ENCODE measurements at places on chromosomes 16 and 17. TPM values are rescaled to one million over a fixed set of nuclear protein-coding genes. Genes with fewer than 3 reads are reported as not detected.

Gene CARD14
- 0.63 TPM for polyA plus RNA-seq

- no peak for DNase-seq
These were observed 8.8 kb downstream of the STX1B start for GRCh38 chr16:31001507-31002249.

DNA sequence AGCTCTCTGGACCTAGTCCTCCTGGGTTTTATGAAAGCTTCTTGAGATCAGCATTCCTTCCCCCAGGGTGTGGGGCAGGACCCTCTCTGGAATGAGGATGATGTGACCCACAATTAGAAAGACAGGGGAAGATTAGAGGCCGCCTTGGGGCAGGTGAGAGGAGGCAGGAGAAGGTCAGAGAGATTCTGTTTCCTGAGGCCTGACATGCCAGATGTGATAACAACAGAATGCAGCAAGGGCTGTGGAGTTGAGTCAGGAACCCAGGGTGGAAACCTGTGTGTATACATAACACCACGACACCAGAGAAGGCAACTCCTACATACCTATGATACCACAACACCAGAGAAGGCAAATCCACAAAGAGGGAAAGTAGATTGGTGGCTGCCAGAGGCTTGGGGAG is 5.4 kb upstream of the SLC5A10 start:
- DNase-seq = no peak

Gene CACNA1H
- 0.39 TPM for polyA plus RNA-seq

- DNase-seq = no peak
These were observed 25.8 kb downstream of the ABCC1 start for GRCh38 chr16:15975172-15975571.

DNA sequence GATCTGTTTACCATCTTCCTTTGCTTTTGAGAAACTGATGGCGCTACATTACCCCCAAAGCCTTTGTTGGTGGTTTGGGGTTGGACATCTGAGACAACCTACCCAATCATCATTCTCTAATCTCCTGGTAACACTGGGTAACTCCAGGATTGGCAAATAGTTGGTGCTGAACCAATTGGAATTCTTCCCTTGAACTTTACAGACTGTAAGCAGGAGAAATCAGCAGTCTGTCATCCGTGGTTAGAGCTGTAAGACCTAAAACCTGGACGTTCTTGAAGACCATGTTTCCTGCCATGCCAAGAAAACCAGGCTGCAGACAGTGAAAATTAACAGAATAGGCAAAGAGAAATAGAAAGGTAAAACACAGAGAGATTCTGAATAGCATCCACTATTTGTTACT is 398.8 kb upstream of the SALL1 start:
- DNase-seq = no peak

- peak; percentile 72 for DNase-seq
These were observed 41.3 kb upstream of the ZC3H18 start for GRCh38 chr16:88528902-88529318.

Gene GPR139
- polyA plus RNA-seq = not detected
